ENCODE measurements at places on chromosomes 2 and 18.

DNA sequence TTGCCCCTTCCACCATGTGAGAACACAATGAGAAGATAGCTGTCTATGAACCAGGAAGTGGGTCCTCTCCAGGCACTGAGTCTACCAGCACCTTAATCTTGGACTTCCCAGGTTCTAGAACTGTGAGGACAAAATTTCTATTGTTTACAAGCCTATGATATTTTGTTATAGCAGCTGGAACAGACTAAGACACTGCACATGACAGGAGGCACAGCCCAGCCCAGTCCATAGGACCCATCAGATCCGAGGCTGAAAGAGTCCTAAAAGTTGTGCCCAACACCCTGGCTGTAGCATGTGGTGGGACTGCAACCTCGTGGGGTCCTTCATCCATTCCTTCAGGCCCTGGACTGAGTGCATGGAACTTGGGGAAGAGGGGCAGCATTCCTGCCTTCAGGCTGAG is 48.4 kb upstream of the YWHAQ start:
- no peak for DNase-seq

GRCh38 chr18:45165176-45165713 is 450.0 kb upstream of the SLC14A2 start:
- no peak for DNase-seq

- DNase-seq: peak; percentile 61
Observed at GRCh38 chr18:79400591-79401381, 5.1 kb downstream of the NFATC1 start.

DNA sequence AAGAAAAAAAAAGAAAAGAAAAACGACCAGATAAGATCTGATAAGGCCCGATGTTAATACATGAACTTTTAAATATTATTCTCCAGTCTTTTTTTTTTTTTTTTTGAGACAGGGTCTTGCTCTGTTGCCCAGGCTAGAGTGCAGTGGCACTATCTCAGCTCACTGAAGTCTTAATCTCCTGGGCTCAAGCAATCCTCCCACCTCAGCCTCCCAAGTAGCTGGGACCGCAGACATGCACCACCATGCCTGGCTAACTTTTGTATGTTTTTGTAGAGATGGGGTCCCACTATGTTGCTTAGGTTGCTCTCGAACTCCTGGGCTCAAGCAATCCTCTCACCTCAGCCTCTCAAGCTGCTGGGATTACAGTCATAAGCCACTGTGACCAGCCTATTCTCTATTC is 1.6 kb downstream of the ABCG5 start:
- DNase-seq: no peak

DNA sequence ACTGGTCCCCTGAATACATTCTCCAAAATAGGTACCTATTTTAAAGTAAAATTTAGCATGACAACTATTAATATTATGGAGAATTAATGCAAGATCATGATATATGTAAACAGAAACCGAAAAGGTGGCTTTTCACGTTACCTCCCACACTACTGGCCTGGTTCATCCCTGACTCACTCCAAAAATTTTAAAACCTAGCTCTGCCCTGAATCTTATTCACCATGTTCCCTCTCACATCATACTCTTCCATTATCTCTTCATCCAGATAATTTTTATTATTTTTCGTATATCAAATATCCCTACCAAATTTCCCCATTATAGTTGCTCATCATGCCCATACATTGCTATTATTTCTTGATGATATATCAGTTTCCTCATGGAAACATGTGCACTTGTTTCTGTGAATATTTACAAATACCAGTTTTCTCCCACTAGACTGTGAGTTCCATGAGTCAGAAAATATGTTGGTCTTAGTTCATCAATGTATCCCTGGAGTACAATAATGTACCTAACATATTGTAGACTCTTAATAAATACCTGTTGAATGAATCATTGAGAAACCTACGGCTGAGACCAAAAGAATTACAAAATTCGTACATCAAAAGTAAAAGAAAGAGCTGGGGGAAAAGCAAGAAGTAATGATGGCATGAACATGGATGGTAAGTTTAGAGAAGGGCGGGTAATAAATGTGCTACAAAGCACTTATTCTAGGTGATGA is 360.1 kb upstream of the CHAC2 start:
- DNase-seq: no peak

- no peak for DNase-seq
Observed at GRCh38 chr2:191840921-191841320, 6.0 kb downstream of the CAVIN2 start.

- DNase-seq: no peak
Observed at GRCh38 chr2:241853651-241854341, 4.9 kb downstream of the PDCD1 start.

- no peak for DNase-seq
Observed at GRCh38 chr18:58087928-58088690, 44.1 kb downstream of the NEDD4L start.

GRCh38 chr2:97011977-97012569 is 25.7 kb upstream of the FAM178B start:
- DNase-seq: no peak

DNA sequence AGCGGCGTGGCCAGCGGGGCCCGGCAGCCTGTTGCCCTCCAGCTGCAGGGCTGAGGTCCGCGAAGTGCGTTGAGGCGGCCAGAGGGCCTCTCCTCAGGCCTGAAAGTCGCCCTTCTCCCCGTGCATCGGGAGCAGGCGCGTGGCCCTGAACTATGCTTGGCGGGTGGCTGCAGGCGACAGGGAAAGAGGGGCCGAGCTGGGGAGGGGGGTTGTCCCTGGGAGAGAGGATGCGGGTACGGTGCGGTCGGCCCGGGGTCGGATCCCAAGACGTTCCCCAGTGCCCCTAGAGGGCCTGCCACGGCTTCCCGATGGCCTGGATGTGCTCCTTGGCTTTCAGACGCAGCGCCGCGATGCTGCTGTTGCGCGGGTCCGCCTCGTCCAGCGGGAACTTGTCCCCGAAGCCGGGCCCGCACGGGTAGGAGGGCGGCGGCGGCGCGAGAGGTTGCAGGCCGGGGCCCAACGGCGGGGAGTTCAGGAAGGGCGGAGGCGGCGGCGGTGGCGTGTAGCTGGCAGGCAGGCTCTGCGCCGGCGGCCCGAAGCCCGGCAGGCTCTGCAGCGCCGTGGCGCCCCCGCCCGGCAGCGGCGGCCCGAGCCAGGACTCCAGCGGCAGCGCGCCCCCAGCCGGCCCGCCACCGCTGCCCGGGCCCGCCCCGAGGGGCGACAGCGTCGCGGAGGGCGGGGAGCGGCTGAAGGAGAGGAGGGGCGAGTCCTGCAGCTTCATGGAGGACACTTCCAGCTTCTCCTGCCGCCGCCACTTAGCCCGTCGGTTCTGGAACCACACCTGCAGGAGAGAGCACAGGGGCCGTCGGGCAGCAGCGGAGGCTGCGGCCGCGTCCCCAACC is 4.3 kb downstream of the RAX start:
- DNase-seq: no peak

DNA sequence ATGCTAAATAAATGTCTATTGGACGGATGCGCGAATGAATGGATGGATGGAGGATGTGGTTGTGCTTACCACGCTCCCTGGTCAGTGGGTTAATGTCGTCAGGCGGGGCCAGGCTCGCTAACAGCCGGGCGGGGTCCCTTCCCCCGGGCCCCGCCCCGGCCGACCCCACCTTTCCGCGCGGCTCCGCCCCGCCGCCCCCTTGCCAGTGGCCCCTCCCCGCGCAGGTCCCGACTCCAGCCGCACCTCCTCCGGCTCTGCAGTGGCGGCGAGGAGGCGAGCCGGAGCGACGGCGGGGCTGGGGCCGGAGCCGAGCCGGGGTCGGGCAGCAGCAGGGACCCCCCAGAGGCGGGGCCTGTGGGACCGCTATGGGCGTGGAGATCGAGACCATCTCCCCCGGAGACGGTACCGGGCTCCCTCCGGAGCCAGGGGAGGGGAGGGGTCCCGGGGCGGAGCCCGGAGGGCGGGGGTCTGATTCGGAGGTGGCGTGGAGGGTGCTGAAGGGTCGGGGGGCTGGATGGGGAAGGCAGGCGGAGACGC is at the start of gene FKBP1B:
TSS of gene FKBP1B (plus strand) at position 257 of the 537 bp plus-strand sequence. CDS start at position 366, 109 bp downstream.
- DNase-seq: peak; percentile 49

- DNase-seq: no peak
Observed at GRCh38 chr2:149329068-149329467, 1.3 kb upstream of the LYPD6 start.

GRCh38 chr2:12602661-12603060 is 114.1 kb upstream of the TRIB2 start:
- no peak for DNase-seq

DNA sequence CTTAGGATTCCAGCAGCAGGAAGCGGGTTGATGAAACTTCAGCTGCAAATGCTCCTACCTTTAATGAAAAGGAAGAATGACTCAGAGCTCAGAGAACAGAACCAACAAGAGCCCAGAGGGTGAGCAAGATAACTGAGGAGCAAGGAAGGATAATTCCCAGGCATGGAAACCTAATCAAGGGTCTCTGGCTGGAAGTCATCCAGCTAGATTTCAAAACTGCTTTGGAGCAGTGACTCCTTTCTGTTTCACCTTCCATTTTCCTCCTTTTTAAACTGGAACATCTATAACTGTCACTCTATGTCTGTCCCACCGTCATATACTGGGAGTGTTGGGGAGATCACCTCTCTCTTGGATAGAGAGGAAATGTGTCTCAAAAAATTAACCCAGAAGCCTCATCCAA is 148.4 kb upstream of the RAB6C start:
- no peak for DNase-seq

- no peak for DNase-seq
Observed at GRCh38 chr2:169105476-169105875, 36.1 kb downstream of the DHRS9 start.

DNA sequence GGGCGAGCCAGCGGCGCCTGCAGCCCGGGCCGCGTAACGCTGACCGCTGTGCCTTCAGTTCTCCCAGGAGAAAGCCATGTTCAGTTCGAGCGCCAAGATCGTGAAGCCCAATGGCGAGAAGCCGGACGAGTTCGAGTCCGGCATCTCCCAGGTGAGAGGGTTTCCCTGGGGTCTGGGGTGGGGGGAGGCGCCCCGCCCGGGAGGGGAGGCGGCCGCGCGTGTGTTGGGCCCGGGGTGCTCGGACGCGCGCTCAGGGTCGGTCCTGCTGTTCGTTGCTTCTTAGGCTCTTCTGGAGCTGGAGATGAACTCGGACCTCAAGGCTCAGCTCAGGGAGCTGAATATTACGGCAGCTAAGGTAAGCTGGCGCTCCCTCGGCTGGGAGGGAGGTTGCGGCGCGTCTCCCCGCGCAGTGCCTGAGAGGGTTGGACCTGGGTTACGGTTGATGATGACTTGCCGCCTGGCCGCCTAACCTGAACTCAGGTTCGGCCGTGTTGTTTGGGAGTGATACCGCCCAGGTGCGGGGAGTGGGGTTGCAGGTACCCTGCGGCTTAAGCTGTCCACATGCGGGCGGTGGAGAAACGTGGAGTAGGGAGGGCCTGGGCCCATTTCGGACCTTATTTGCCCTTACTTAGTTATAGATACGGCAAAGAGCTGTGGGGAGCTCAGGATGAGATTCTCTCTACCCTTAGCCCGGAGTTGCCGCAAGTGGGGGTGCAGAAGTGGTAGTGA is 638 bp downstream of the RPS7 start:
- DNase-seq: peak; percentile 13

GRCh38 chr2:20225294-20226151 is 593 bp upstream of the SDC1 start:
- DNase-seq: no peak

DNA sequence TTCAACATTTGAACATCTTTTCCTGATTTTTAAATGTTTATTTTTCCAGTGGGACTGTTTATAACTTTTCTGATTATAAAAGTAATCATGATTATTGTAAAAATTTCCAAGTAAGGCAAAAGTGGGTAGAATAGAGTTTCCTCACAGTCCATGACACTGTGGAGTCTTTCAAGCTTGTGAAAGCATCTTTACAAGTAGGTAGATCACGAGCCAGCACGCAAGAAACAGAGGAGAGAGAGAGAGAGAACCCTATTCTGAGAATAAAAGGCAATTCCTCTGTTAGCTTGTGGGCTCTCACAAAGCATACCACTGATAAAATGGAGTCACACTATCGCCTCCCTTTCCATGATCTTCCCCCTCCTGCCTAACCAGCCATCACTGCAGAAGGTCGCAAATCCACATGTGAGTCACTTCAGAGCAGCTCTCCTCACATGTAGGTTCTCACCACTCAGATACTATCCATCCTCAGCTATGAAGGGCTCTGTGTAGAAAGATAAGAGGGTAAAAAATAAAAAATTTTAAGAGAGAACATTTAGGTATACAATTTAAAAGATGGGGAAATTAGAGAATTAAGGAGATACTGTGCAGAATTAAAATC is 40.3 kb downstream of the AAK1 start:
- DNase-seq: no peak

- DNase-seq: no peak
Observed at GRCh38 chr18:64380117-64380516, 231.2 kb upstream of the LINC00305 start.

- no peak for DNase-seq
Observed at GRCh38 chr2:135962366-135963123, 22.9 kb downstream of the DARS1 start.

GRCh38 chr2:129880309-129880708 is 99.2 kb upstream of the RAB6C start:
- no peak for DNase-seq

DNA sequence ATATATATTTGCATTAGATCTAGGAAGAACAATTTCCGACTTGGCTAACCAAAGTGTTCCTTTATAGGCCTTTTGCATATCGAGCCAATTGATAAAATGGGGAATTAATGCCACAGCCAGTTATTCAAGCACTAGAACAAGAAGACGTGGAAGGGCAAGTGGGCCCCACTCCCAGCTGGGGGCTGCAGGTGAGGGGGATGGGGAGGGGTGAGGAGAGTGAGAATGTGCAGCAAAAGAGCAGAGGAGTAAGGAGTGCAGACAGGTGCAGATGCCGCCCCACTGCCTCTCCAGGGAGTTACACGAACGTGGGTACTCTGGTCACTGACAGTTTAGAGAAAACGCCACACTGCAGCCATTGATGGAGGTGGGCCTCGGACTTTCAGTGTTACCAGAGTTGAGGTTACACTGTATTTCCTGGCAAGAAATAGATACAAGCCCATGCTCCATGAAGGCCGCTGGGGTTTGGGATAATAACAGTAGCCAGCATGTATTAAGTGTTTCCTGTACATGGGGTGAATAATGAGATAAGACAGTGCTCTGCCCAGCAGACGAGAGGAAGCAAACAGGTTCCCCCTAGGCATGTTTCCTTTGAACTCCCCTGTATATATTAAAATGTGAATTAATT is 40.9 kb downstream of the GORASP2 start:
- no peak for DNase-seq

DNA sequence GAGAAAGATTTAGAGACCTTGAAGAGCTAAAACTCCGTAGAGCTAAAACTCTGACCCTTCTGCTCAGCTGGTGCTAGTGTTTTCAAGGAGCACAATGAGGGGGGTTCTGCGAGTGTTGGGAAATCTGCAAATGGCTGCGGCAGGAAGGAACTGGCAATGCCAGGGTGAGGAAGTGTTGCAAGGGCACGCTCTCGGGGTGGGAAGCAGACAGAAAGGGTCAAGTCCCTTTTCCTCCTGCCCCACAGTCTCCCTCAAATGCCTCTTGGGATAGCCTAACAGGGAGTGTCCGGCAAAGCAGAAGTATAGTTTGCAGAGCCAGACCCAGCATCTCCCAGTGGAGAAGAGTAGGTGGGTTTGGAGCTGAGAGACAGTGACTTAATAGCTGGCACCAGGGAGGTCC is 60.5 kb downstream of the NCAPH start:
- no peak for DNase-seq

- DNase-seq: no peak
Observed at GRCh38 chr2:160241251-160242137, 41.4 kb upstream of the ITGB6 start.
